ENCODE measurements at places on chromosomes 12 and 14.
A peak's percentile ranks its signal among the peaks of the same experiment; 100 is the strongest.

GRCh38 chr12:16096273-16096849, 181.1 kb downstream of the SLC15A5 start:
- DNase-seq = no peak

- no peak for DNase-seq
These were observed at the start of gene CYP27B1 for GRCh38 chr12:57766464-57767304. TSS of gene CYP27B1 (minus strand) at chr12:57767078. CDS start at chr12:57767041, 37 bp downstream.

GRCh38 chr12:28876196-28876798, 272.8 kb upstream of the FAR2 start:
- DNase-seq = no peak

DNA sequence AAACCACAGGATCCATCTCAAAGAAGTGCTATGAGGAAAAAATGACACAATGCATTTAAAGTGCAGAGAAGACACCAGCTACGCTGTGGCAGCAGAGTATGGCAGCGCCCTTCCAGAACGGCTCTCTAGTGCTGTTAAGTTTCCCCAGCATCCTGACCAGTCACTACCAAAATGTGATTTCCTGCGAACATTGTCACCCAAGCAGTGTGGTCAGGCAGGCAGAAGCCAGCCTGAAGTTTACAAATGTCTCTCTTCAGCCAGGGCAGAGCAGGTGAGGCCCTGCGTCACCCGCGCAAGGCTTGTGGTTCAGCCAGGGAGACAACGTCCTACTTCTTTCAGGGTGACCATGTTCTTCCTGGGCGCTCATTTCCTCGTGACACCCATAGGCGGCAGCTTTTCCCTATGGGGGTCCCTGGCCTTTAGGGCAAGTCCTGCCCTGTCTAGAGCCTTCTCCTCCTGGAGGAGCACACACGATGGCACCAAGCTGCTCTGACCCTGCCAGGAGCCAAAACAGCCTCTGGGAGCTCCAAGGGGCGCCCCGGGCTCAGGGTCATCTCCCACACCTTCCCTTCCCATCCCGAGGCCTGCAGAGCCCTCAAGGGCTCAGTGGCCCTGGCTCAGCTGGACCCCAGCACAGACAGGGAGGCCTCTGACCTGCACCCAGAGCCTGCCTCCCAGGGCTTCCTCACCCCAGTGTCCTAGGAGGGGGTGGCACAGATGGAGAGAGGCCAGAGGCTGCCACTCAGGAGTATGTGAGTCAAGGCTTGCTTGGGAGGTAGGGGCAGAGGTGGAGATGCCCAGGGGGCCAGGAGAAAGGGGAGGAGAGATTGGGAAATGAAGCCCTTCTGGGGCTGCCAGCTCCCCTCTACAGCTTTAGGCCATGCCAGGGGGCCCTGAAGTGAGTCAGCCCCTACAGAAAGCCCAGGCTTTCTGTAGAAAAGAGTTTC, 41.9 kb downstream of the PSMA6 start:
- DNase-seq = no peak

DNA sequence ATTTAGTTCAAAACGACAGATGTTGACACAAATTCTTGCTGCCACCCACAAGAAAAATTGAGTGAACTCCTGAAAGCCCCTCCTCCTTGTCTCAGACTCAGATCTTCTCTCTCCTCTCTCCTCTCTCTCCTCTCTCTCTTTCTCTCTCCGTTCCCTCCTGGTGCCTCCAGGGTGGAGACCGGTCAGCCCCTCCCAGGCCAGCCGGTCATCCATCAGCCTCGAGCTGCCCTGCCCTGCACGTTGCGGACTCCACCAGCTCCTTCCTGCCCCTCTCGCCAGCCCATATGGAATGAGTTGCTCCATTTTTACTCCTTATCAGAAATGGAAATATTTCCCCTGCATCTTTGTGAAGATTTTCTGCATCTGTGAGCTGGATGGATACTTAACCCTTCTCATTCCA, 103.8 kb downstream of the TBX5 start:
- no peak for DNase-seq

DNA sequence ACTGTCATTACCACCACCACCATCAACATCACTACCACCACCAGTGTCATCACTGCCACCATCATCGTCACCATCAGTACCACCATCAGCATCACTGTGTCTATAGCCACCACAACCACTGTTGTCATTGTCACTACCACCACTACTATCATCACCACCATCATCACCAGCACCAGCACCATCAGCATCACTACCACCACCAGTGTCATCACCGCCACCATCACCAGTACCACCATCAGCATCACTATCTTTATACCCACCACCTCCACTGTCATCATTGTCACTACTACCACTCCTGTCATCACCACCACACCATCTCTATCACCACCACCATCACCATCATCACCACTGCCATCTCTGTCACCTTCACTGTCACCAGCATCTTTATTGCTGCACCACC, 60.6 kb downstream of the BEGAIN start:
- no peak for DNase-seq

DNA sequence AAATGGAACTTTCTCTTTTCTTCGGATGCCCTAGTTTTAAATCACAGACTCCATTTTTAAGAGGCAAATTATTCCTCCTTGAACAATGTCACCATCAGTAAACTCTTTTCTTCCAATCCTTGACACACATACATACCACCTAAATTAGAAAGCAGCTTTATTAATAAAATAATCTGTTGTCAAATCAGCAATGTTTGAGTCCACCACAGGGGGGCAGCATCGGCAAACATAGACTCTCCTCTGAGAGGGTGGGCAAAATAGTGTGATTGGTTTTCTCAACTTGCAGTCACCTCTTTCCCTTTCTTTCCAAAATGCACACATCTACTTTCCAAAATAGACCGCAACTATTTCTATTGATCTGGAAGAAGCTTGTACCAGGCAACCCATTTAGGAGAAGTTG, 438.4 kb upstream of the OR4E1 start:
- DNase-seq = peak; percentile 22

DNA sequence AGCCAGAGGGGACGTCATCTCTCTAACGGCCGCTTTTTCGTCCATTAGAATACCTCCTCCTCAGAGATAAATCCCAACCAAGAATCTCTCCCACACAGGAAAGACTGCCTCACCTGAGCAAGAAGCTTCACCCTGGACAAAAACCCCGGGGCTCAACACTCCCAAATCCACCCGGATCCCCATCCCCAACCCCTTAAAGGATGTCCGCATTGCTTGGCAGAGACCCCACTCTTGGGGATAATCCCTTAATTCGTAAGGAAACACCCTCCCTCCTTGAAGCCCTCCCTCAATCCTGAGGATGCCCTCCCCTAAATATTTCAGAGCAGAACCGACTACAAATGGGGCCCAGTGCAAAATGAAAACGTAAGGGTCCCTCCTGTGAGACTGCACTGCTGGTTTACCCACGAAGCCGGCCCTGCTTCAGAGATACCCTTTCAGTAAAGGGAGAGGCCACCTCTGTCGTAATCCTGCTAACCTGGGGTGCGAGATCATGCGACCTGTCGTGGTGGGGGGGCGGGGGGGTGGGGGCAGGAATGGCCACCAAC, 655 bp upstream of the DYNLL1 start:
- DNase-seq = no peak

DNA sequence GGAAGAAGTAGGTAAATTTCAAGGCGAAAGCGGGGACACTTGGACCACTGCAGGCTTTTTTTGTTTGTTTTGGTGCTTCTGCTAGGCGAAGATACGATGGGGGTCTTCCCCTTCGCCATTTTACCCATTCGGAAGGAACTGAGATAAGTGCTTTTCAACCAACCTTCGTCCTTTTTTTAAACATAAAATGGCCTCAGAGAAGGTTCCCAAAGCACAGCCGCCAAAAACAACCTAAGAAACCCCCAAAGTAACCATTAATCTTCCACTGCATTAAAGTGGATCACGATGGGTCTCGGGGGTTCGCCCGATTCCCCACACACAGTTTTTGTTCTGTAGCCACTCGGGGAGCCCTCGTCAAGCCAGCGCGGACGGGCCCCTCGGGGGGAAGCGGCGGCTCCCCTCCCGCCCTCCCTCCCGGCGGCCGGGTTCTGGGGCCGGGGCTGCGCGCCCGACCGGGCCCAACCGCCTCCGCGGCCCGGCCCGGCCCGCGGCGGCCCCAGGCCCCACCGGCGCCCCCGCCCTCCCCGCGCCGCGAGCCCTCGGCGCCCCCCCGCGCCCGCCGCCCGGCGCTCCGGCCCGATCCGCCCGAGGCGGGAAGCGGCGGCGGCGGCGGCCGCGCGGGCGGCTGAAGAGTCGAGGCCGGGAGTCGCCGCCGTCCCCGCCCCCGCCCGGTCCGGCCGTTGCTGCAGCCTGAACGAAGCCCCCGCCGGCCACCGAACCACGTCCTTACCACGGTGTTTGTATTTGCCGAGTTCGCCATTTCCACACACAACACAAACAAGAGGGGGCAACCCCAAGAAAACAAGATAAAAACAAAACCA, 790 bp downstream of the GTF2A1 start:
- peak; percentile 15 for DNase-seq

GRCh38 chr14:36226164-36226563, 49.6 kb upstream of the PTCSC3 start:
- no peak for DNase-seq

DNA sequence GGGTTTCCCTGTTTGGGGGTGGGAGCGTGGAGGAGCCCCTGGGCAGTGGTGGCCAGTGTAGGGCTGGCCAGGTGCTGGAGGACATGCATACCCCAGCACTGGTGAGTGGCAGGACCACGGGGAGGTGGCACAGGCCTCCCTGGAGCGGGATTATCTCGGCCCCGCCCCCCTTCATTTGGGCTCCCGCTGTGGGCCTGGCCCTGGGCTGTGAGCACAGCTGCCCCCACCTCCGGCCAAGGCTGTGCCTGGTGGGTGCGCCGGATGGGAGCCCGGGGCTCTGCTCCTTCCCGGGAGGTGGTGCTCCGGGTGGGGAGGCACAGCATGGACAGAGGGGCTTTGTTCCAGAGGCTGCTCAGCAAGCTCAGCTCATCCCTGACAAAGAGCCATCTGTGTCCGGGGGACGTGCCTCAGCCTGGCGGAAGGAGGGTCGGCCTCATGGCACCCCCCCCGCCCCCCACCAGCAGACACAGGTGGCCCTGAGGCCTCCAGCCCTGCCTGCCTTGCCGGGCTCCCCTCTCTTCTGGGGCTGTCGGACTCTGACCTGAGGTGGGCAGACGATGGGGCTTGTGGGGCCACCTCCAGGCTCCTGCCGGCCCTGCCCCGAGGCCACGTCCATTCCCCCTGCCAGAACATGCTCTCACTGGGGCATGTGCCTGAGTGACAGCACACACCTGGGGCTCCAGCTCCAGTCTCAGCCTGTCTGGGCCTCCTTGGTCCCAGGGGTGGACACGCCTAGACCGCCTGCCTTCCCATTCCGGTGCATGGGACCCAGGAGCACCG, 8.4 kb downstream of the TEDC1 start:
- no peak for DNase-seq

DNA sequence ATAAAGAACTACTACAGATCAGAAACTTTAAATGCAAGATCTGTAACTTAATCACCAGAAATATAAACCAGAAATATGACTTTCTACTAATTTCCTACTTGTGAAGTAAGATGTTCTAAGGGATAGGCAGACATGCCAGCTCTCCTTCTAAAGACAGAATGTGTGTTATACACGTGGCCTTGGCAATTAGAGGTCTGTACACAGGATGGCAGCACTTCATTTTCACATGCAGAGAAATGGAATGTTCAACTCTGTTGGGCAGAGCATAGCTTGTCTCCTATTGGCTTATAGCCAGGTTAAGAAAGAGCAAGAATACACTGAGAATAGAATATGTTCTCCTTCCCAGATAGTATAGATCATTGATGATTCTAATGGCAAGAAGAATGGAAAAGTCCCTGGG, 403.8 kb downstream of the DAD1 start:
- DNase-seq = no peak

GRCh38 chr14:67538501-67538900, 5.4 kb downstream of the PLEKHH1 start:
- no peak for DNase-seq

DNA sequence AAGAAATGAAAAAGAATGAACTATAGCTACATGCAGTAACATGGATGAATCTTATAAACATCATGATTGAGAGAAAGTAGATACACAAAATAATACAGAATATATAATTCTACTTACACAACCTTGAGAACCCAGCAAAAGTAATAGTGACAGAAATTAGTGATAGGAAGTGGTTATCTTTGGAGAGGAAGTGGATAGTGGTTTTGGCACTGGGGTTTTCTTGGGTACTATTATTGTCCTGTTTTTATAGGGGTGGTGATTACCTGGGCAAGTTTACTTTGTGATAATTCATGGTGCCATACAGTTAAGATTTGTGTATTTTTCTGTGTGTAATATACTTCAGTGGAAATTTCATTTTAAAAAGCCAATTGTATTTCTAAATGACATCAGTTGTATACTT, 352.7 kb downstream of the AEBP2 start:
- no peak for DNase-seq

All from HEK293T (cell line).